Progenitor cell of endocrine pancreas (in vitro differentiated cells): ENCODE measurements at places on chromosomes 3 and 15. TPM values are rescaled to one million over a fixed set of nuclear protein-coding genes. Genes with fewer than 3 reads are reported as not detected.

GRCh38 chr3:127329631-127330285, 41.9 kb upstream of the PRR20G start:
- DNase-seq: no peak

DNA sequence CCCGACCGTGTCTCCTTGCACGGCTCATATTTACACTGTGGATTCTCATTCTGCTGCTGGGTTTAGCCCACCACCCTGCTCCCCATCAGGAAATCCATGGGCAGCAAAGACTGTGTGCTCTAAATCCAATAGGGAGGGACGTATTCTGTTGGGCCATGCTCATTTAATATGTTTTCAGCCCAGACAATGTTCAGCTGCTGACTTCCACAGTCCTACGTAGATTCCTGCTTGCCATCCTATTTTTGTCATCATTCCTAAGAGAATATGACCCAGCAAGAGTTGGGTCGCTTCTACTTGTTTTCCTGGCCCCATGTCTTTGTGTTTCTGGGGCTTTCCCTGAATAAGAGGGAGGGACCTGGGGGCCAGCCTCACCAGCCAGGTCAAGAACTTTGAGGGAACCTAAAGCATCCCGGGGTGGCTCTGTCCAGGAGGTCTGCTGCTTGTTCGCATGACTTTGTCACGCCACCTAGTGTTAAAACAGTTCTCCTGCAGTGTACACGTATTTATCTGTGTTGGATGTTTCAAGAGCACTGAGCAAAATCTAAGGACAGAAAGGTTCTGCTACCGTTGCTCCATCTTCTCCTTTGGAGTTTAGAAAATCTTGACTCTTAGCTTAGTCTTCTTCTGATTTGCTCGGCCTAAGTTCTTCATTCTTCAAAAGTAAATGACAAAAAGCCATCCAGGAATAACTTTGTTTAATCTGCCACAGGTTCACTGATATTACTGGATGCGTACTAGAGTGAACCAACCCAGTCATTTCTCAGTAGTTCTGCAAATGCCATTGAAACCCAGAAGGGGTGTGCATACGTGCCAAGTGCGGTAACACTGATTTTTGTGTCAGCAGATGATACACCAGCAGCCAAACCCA, 79.8 kb upstream of the NR2E3 start:
- DNase-seq: no peak

The TRIP4 gene
- 27.5 and 27.9 TPM in 2 replicates for total RNA-seq

DNA sequence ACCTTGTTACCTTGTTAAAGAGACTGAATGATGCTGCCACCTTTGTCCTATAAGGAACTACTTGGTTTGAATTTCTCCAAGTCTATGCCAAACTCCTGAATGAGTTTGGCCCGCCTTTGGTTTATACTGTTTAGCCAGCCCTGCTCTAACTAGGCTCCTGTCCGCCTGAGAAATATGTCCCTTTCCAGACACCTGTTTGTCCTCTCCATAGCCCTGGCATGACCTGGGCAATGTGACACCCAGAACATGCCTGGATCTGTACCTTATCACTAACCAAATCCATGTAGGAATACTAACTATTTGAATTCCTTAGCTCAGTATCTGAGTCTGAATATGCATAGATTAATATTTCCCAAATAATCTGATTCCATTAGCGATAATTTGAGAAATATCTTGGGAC, 24.4 kb upstream of the TMC3 start:
- DNase-seq: no peak
